CD4-positive, alpha-beta T cell (primary cell): ENCODE measurements at places on chromosomes 2 and 18.

- no peak for DNase-seq
Observed at GRCh38 chr2:10487081-10487740, 39.1 kb upstream of the ODC1 start.

- no peak for DNase-seq
Observed at GRCh38 chr2:40161986-40162385, 289.9 kb downstream of the SLC8A1 start.

- no peak for DNase-seq
Observed at GRCh38 chr2:104523921-104524320, 330.0 kb upstream of the POU3F3 start.

- DNase-seq: no peak
Observed at GRCh38 chr2:10001586-10001985, 41.8 kb upstream of the KLF11 start.

GRCh38 chr2:68475576-68475975 lies 8.2 kb downstream of the APLF start:
- no peak for DNase-seq

- DNase-seq: no peak
Observed at GRCh38 chr18:37964885-37965571, 399.4 kb upstream of the CELF4 start.

GRCh38 chr2:240511351-240512108 lies 46.3 kb downstream of the ANKMY1 start:
- no peak for DNase-seq

DNA sequence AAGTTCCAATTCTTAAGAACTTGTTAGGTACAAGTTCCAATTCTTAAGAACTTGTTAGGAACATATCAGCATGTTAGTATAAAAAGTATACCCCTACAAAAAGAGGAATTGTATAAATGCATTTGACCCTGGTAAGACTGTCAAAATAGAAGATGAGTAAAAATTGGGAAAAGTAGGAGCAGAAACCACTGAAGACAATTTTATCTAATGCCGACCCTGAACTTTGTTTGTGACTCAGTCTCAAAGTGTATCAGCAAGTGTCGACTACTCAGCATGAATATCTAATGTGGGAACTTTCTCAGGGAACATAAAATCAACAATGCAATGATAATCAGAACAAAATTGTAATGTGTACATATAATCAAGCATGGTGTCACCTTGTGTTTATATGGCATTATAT lies 583 bp upstream of the CD226 start:
- DNase-seq: no peak

DNA sequence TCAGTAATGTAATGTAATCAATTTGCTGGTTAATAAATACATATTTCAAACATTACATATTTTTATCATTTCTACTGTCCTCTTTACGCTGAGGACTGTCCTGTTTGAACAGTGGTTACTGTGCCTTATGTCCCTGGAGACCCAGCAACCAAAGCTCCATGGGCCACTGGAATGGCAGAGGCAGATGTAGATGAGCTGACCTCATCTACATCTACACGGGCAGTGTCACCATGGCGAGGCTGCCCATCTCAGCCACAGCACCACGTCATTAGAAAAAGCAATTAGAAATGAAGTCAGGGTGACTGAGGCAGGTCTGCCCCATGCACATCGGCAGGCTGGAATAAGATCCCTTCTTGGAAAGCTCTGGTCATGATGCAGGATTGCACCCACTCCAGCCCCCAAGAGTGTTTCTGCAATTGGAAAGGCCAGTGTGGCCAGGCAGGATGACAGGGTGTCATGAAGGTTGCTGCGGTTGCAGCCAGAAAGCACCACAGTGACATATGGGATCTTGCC lies 237.5 kb downstream of the NDUFA10 start:
- no peak for DNase-seq
